ENCODE measurements at places on chromosomes 2 and 18.

GRCh38 chr2:1483551-1483950 lies 70.3 kb downstream of the TPO start:
- DNase-seq, result no peak

GRCh38 chr2:10170256-10170655 lies 47.7 kb downstream of the RRM2 start:
- DNase-seq, result peak; percentile 76

GRCh38 chr2:195364015-195364965 lies 292.7 kb upstream of the SLC39A10 start:
- peak; percentile 53 for DNase-seq

DNA sequence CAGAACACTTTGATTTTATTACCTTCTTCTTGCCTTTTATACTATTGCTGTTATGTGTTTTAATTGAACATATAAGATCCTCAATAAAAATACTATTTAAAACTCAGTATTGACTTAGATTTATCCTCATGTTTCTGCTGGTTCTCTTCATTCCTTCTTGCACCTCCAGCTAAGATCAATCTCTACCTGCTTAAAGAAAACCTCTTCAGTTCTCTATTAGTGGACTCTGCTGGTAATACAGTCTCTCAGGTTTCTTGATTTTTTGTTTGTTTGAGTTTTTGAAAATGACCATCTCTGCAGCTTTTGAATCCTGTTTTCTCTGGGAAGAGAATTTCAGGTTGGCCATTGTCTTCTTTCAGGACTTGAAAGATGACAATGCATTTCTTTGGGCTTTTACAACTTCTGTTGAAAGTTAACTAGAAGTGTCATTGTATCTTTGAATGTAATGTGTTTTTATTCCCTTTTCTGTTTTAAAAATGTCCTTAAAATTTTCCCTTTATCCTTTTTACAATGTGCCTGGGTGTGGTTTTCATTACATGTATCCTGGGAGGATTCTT lies 29.8 kb upstream of the TMEM131 start:
- no peak for DNase-seq

DNA sequence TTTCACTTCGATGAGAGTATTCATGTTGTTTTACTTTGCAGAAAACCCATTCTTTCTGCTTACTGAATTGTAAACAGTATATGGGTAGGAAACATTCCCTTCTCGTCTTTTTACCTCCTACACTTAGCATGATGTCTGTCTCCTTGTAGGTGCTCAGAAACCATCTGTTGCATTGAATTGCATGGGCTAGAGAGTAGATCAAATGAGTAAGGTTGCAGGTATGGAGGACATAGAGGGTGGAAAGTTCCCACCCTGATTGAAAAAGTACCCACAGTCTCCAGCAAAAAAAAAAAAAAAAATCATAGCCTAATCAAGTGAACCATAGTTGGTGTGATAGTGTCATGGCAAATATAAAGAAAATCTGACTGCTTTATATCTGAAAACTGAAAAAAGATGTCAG lies 1.7 kb downstream of the CYTIP start:
- no peak for DNase-seq

DNA sequence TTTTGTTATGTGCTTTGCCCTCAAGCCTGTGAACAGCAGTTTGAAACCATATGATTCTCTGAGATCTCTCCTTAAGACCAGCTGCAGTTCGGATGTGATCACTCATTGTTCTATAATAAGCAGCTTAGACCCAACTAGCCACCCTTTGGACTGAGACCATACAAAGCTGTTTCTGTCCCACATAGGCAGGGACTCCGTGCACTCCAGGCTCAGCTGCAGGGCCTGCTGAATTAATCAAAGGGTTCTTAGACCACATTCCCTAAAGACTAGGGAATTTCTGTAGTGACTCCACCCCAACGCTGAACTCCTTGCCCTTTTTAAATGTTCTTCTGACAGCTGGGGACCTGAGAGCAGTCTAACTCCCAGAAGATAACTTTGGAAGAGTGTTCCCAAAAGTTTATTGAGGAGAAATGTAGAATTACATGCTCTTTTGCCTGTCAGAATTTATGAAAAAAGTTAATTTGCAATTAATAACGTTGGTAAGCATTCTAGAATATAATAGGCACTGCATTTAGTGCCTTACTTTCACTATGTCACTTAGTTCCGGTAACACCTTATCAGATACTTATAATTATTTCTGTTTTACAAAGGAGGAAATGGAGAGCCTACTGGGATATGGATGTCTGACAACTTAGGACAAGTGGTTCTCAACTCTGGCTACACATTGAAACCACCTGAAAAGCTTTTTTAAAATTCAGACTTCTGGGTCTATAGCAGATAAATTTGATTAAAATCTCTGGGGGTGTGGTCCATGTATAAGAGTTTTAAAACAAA lies 42.3 kb downstream of the GULP1 start:
- DNase-seq, result peak; percentile 12

DNA sequence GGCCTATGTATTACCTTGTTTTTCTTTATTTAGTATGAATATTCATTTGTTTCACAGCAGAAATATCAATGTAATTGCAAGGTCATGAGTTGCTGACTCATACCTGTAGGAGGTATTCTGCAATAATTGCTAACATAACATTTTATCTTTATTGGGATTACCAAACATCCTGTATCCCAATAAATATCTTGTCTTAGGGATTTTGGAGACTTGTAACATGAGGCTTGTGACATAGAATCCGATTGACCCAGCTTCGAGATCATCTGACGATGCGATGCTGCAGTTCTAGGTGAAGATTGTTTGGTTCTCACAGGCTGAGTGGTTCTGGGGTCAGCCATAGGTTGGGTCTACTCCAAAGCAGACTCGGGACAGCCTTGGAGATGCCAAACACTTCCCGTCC lies 133.4 kb upstream of the RND3 start:
- DNase-seq, result peak; percentile 63

DNA sequence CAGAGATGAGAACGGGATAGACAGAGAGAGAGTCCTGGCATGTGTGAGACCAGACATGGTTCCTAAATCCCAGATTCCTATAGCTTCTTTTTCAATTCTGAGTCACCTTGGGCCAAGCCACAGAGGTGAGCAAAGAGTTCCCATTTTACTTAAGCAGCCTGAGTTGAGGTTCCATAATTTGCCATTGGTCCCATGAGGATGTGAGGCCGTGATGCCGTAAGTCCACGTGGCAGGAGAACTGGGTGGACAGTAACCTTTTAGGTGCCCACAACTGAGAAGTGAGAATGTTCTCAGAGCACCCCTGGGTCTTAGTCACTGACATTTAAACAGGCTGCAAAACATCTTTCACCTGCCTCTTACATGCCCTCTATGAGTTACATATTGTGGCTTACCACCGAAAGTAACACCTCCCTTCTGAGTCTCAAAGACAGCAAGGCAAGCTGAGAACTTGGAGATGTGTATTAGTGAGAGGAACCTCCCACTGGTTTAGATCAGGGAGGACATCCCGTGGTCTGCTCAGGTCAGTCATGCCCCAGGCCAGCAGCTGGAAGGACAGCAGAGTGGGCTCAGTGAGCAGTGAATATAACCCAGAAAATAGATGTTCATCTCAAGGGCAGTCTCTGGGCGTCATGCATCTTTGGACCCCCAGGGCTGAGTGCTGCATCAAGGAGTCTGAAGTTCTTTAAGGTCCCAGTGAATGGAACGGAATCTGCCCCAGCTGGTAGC lies 127.9 kb upstream of the LGALSL start:
- DNase-seq, result no peak

All from renal cortical epithelial cell (primary cell).